CD4-positive, alpha-beta T cell (primary cell): ENCODE measurements at places on chromosomes 2 and 18.

DNA sequence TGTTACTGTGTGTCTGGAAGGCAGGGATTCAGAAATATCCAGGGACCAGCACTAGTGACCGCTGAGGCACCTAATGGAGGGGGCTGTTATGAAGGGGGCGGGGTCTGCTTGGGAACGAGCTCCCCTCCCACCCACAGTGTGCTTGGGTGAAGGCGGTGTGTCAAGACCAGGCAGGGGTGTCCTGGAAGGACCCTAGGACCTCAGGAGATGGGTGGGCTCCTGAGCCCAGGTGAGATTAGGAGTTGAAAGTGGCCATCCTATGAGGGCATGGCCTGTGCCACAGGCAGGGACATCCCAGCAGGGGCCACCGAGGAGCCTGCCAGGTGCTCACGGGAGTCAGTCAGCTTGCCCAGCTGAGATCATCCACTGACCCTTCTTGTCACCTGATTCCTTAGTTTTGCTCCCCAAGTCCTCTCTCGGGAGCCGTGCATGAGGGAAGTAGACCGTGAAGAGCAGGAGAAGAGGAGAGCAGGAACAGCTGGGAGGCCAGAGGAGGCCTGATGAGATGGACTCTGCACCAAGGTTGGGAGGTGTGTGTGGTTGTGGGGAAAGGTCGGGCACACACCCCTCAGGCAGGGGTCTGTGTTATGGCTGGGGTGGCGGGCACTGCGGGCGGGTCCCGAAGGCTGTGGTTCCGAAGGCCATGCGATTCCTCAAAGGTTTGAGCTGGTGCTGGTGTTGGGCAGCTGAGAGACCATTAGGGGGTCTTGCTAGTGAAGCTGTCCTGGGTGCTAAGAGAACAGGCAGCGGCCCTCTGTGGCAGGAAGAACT is 180.9 kb upstream of the HS6ST1 start:
- H3K36me3 ChIP-seq = no peaks in the 10 kb centered on the region
- no peak for DNase-seq
- H3K4me3 ChIP-seq = no peak overlapping the region

- H3K36me3 ChIP-seq = no peaks in the 10 kb centered on the region
- no peak for DNase-seq
- H3K4me1 ChIP-seq = no peaks in the 10 kb centered on the region
- no peak overlapping the region for H3K27ac ChIP-seq
- no peaks in the 10 kb centered on the region for H3K27me3 ChIP-seq
- H3K4me3 ChIP-seq = no peak overlapping the region
These were observed 124.5 kb upstream of the CDC42EP3 start for GRCh38 chr2:37795938-37796337.

DNA sequence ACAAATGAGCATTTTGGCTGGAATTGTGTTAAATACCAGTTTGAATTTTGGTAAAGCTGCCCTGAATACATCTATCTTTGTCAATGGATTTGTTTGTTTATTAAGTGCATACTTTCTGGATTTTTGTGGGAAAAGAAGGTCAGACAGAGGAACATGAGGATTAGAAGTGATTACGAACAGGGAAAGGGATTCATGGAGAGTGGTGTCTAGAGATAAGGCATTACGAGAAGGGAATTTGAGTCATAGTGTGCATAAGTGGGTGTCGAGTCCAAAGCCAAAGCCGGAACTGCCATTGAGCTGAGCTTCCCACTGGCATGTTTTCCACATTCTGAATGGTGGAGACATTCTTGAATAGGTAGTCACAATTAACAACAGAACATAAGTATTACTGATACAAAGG is 68.9 kb upstream of the EFEMP1 start:
- DNase-seq = no peak
- no peaks in the 10 kb centered on the region for H3K27me3 ChIP-seq
- no peaks in the 10 kb centered on the region for H3K4me1 ChIP-seq
- no peak overlapping the region for H3K4me3 ChIP-seq
- H3K27ac ChIP-seq = no peak overlapping the region

DNA sequence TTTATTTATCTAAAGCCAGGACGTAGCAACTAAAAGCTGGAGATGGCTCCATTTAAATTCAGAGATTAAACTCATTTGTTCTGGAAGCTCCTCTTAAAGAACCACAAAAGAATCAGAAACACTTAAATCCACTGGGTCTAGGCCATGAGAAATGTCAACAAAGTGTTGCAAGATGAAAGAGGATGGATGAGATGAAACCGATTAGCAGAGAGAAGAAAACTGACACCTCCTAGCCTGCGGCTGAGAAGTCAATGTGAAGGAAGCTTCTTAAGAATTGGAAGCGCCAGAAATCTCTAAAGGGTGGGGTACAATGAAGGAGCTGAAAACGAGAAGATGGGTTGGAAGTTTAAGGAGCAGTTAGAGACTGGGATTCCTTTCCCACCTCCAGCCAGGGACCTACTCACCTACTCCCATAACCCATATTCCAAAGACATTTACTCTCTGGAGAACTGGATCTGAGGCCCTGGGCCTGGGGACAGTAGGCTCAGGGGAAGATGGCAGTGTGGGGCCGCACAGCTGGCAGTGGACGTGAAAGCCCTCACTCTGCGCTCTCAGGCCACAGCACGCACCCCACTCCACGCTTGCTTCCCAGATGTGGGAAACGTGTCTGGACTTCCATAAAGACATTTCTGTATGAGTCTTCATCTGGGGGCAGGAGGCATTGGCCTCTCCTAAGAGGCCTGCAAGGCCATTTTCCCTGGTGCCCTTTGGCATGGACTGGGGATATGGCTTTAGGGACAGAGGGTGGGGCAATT is 188.4 kb downstream of the LOXHD1 start:
- no peak for DNase-seq
- H3K27ac ChIP-seq = no peak overlapping the region
- H3K4me1 ChIP-seq = no peaks in the 10 kb centered on the region
- H3K27me3 ChIP-seq = no peaks in the 10 kb centered on the region
- no peaks in the 10 kb centered on the region for H3K36me3 ChIP-seq
- H3K4me3 ChIP-seq = no peak overlapping the region

GRCh38 chr18:50805732-50806131 is 14.1 kb downstream of the MRO start:
- H3K4me1 ChIP-seq = no peaks in the 10 kb centered on the region
- no peaks in the 10 kb centered on the region for H3K36me3 ChIP-seq
- no peak overlapping the region for H3K4me3 ChIP-seq
- H3K27me3 ChIP-seq = no peaks in the 10 kb centered on the region

GRCh38 chr2:238409341-238410199 is 17.2 kb upstream of the ASB1 start:
- no peaks in the 10 kb centered on the region for H3K27me3 ChIP-seq
- peaks cover 7% of the 10 kb centered on the region for H3K4me1 ChIP-seq
- no peak overlapping the region for H3K4me3 ChIP-seq
- H3K36me3 ChIP-seq = no peaks in the 10 kb centered on the region
- no peak for DNase-seq

DNA sequence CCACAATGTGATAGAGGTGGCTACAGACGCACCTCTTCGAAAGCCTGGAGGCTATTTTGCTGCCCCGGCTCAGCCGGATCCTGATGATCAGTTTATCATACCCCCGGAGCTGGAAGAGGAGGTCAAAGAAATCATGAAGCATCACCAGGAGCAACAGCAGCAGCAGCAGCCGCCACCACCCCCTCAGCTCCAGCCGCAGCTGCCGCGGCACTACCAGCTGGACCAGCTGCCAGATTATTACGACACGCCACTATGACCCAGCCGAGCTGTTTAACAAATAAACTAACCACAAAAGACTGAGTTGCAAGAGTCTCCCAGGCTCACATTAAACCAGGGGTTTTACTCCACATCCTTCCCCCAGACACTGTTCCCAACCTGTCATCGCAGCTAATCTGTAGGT is 263.8 kb downstream of the PHLPP1 start:
- H3K27ac ChIP-seq = no peak overlapping the region
- H3K4me1 ChIP-seq = peaks cover 6% of the 10 kb centered on the region
- H3K4me3 ChIP-seq = no peak overlapping the region

DNA sequence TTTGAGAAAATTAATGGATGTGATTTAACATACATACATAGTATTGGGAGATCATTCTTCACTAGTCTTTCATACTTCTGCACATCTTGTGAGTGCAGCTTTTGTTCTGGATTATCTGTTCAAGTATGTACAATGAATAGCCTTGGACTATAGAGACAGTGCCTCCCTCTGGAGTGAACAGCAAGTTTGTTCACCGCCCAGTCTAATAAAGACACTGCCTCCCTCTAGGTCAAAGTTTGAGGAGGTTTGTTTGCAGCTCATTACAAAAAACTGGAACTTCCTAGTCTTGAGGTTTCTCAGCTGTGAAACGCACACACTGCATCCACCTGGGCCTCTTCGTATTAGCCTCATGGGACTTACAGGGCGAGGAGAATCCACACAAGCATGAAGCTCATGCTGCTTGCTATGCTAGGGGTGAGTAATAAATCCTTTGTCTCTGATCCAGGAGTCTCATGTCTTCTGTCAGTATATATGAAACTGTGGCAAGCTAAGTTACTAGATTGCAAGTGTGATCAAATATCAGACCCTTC is 26.0 kb upstream of the LAPTM4A start:
- no peaks in the 10 kb centered on the region for H3K27me3 ChIP-seq
- H3K27ac ChIP-seq = no peak overlapping the region
- no peaks in the 10 kb centered on the region for H3K4me1 ChIP-seq
- DNase-seq = no peak
- H3K36me3 ChIP-seq = no peaks in the 10 kb centered on the region

- no peaks in the 10 kb centered on the region for H3K36me3 ChIP-seq
- DNase-seq = no peak
- no peaks in the 10 kb centered on the region for H3K27me3 ChIP-seq
- no peak overlapping the region for H3K4me3 ChIP-seq
- no peaks in the 10 kb centered on the region for H3K4me1 ChIP-seq
These were observed 413.7 kb upstream of the RGPD4 start for GRCh38 chr2:107412981-107413380.
